Fibroblast of the aortic adventitia (primary cell): ENCODE measurements at places on chromosomes 5 and 9. TPM values are rescaled to one million over a fixed set of nuclear protein-coding genes. Genes with fewer than 3 reads are reported as not detected.

GRCh38 chr9:2872250-2872930, 28.5 kb upstream of the PUM3 start:
- peak; percentile 48 for DNase-seq

The GLRA1 gene
- total RNA-seq: not detected in 2 replicates

DNA sequence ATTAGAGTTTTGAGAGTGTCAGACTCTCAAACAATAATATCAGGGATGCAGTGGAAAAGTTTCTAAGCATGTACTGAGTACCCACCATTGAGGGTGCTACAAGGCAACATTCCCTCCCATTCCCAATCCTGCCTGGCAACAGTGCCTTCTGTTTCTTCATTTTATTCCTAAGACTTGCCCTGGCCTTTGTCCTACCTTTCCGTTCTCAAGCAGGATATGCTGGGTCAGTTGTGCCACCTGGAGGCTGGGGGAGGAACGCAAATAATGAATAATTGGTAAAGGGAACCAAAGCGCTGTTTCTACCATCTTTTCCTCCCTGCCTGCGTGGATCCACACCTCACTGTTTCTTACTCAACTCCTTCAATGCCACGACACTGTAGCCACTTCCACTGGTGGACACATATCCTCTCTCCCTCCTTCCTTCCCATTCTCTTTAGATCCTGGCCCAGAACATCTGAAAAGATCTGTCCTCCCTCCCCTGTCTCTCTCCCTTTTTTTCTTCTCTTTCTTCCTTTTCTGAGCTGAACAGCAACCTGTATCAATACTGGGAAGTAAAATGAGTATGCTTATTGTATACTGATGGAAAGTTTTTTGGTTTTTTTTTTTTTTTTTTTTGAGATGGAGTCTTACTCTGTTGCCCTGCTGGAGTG, 149.5 kb downstream of the C9orf152 start:
- DNase-seq: peak; percentile 51

The ZNF608 gene
- 20.4 and 30.3 TPM in 2 replicates for total RNA-seq

DNA sequence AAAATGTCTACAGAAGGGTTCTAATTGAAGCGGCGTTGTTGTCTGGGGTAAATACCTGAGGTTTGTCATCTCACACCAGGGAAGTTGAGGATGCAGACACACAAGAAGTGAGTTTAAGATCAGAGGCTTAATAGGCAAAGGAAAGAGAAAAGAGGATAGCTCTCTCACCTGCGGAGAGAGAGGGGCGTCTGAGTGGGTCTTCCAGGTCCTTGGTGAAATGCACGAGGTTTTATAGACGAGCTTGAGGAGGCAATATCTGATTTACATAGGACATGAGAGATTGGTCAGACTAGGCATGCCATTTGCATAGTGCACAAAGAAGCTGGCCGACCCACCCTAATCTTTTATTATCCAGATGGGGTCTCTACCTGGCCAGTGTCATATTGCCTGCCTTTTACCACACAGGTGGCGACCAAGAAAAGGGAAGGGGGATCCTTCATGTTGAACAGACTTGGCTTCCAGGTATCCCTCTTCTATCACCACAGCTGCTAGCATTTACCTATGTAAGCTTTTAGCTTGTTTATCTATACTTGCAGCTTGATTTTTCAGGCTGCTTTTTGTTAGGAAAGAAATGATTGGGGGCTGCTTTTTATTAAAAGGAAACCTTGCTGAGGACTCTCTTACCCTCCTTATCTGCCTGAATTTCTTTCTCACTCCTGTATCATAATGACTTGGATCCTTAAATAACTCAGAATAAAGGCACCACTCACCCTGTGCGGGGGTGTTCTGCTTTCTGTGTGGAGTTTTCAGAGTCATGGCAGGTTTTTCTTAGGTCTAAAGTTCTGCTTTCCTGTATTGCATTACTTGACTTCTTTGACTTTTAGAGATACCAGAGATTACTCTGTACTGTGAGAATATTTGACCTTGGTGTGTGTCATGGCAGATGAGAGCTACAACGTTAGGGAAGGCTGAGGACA, 9.4 kb upstream of the GLT6D1 start:
- no peak for DNase-seq

- peak; percentile 5 for DNase-seq
Observed at GRCh38 chr9:22413884-22414283, 32.7 kb upstream of the DMRTA1 start.

GRCh38 chr5:54309276-54309675, 1.1 kb downstream of the ARL15 start:
- peak; percentile 35 for DNase-seq

The CARD6 gene
- 24.2 and 34.3 TPM in 2 replicates for total RNA-seq

DNA sequence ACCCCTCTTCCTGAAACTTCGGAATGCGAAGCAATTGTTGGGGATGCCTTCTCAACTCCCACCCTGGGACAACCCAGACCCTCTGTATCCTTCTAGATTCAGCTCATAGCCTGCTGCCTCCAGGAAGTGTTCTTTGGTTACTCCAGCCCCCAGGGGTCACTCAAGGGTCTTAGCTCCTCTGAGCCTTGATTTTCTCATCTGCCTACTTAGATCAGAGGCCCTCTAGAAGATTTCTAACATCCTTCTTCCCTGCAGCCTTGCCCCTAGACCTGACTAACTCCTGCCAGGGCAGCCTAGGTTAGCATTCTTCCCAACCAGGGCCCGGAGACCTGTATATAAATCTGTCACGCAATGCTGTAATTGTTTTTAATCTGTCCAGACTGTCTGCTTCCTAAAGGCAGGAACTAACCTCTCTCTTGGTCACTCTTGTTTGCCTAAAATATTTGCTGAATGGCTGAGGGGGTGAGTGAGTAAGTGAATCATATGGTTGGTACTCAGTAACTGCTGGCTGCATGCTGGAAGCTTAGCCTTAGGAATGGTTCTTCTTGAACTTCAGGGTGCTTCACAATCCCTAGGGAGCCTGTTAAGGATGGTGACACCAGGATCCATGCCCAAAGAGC, 8.2 kb downstream of the GALNT10 start:
- peak; percentile 73 for DNase-seq

GRCh38 chr9:71191708-71192107, 70.3 kb upstream of the TRPM3 start:
- no peak for DNase-seq
